ENCODE measurements at places on chromosomes 3 and 15. TPM values are rescaled to one million over a fixed set of nuclear protein-coding genes. Genes with fewer than 3 reads are reported as not detected.

ZBTB20 gene
- 29.4 TPM for total RNA-seq

SCAANT1 gene
- not detected for total RNA-seq

ITIH1 gene
- not detected for total RNA-seq

KIF15 gene
- 8.8 TPM for total RNA-seq

PSMD6 gene
- total RNA-seq = 79.0 TPM

EIF1B gene
- total RNA-seq = 20.1 TPM

ZPLD1 gene
- total RNA-seq = not detected

ACP3 gene
- total RNA-seq = not detected

IL20RB gene
- 0.33 TPM for total RNA-seq

GPR27 gene
- not detected for total RNA-seq

ASB14 gene
- total RNA-seq = not detected

PEX11A gene
- 3.3 TPM for total RNA-seq

LRRC31 gene
- total RNA-seq = not detected

SI gene
- total RNA-seq = not detected

UBE2E1 gene
- 134 TPM for total RNA-seq

PDZRN3 gene
- total RNA-seq = not detected

C3orf49 gene
- not detected for total RNA-seq

CFAP100 gene
- total RNA-seq = not detected
